ENCODE measurements at places on chromosomes 4 and X.
A peak's percentile ranks its signal among the peaks of the same experiment; 100 is the strongest.

- DNase-seq = no peak
Observed at GRCh38 chrX:148541584-148541940, 41.1 kb downstream of the AFF2 start.

GRCh38 chr4:150479657-150480056 is 102.3 kb upstream of the MAB21L2 start:
- no peak for DNase-seq

DNA sequence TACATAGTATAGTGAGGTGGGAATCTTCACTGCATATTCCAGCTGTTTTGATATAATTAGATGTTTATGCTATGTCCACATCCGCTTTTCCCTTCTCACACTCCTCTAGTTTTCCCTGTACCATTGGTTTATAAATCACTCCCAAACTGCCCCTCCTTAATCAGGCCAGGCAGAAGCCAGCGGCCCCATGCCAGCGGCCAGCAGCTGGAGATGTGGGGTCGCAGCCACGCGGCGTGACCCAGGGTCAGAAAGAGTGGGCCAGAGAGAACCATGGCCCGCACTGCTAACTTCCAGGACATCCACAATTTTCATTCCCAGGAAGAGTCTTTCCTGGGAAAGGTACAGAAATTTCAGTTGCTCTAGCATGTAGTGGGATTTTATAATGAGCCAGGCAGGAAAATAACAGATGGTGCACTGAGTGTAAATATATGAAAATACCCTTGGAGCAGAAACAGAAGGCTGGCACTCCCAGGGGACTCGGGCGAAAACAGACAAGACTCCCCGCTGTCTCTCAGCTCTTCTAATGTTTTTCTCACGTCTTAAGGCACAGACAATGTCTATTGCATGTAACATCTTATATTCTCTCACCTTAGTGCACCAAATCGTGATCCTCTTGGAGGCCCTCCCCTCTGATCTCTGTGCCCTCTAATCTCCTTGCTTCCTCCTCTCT is 145.9 kb upstream of the ZFP42 start:
- no peak for DNase-seq

DNA sequence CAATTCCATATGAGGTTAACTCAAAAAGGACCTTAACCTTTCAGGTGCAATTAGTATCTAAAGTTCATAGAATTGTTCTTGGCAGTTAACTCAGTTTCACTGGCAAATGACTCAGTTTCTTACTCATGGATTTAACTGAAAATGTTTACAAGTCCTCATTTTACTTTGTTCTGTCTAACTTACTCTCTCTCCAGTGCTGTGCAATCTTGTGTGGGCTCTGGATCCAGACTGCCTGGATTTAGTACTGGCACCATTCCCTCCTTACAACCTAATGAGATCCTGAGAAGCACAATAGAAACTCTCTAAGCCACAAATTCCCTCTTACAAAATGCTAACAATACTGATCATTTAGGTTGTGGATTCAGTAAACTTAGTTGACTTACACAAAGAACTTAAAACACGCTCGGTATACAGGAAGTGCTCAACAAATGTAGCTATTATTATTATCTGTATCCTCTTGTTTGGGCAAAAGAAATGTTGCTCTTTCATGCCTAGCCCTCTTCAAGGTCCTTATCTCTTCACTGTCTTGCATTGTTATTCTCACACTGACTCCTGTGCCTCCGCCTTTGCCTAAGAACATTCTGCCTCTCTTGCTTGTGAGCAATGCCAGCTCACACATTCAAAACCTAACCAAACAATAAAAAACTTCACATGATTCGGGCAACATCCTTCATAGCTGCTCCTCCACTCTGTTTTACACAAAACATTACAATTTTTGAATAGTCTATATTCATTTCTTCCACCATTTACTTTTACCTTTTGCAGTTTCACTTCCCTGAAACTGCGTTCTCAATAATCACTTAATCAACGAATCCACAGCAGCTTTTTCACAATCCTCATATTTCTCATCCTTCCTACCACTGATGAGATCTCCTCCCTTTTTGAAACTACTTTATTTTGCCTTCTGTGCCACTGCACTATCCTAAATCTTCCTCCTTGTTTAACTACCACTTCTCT is 91.8 kb downstream of the PDE5A start:
- no peak for DNase-seq

GRCh38 chr4:185817403-185817818 is 5.4 kb upstream of the SORBS2 start:
- DNase-seq = no peak

GRCh38 chrX:10110984-10111363 is 45.8 kb upstream of the CLCN4 start:
- DNase-seq = peak; percentile 74

- no peak for DNase-seq
Observed at GRCh38 chrX:102712981-102713625, 855 bp downstream of the GPRASP2 start.

DNA sequence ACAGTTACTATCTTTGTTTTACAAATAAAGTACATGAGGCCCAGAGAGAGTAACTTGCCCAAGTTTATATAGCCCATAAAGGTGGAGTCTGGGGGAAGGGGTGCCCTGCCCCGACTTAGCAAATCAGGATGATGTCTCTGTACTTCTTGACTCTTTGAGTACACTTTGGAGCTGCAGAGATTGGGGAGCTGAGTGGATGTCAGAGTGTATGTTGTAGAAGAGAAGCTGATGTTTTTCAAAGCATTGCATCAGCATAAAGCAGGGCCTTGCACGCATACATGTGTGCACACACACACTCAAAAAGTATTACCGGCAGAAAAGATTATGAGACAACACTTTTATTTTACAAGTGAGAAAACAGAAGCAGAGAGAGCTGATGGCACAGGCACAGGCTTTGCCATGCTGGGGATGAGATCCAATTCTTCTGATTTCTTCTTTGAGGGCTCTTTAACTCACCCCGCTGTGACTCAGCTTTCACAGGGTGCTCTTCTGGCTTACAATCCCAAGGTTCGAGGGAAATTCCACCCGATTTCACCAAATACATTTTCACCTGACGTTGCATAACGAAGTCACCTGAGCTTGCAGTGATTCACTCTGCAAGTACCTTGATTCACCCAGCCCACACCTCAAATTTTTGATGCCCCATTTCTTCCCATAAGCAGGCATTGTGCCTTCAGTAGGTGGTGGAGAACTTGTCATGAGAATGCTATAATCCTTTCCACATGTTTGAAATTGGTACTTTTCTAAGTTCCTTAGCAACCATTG is 292.8 kb upstream of the BOD1L1 start:
- no peak for DNase-seq

- no peak for DNase-seq
Observed at GRCh38 chr4:129498626-129499025, 402.7 kb downstream of the C4orf33 start.

- no peak for DNase-seq
Observed at GRCh38 chr4:123323998-123324397, 72.6 kb upstream of the SPRY1 start.

GRCh38 chrX:45070116-45071007 is 130.3 kb downstream of the DIPK2B start:
- peak; percentile 57 for DNase-seq

DNA sequence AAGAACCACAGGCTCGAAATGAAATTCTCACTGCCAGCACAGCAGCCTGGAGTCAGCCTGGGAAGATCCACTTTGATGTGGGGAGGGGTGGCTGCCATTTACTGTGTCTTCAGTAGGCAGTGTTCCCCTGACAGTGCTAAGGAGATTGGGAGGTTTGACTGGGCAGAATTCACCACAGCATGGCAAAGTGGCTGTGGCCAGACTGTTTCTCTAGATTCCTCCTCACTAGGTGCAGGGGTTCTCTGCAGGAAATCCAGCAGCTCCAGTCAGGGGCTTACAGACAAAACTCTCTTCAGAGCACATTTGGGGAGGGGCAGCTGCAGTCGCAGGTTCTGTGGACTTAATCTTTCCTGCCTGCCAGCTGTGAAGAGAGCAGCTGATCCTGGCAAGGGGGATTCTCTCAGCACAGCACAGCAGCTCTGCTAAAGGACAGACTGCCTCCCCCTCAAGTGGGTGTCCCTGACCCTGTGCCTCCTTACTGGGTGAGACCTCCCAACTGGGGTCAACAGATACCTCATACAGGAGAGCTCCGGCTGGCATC is 1174.0 kb downstream of the RAPGEF2 start:
- DNase-seq = no peak

DNA sequence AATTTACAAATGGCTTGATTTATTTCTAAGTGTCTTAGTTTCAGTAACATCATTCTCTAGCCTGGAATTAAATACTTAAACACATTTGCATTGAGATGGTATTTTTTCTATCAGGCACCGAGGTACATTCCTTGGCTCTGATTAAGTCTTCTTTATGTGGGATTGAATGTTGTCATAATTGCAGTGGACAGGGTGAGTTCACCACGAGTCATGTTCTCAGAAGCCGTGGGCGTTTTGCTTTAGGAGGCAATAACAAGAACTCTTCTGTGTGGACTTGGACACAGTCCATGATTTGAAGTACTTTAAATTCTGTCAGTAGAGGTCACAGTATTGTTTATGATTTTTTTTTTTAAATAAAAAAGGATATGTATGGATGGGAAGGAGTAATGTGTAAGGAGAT is 57.1 kb upstream of the EFHC2 start:
- DNase-seq = no peak

DNA sequence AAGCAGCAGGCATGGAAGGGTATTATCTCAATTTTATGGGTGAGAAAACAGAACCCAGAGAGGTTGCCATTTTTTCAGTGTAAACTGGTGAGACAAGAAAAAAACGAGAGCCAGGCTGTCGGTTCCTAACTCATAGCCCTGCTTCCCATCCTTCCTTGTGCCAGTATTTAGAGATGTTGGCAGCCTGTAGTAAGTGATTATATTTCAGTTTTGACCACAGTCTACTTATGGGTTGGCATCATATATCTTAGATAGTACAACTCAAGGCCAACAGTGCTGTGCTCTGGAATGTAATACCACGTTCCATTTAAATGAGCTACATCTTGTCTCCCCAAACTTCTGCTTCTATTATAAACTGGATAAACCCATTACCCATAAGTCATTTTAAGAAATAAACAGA is 40.8 kb downstream of the XK start:
- DNase-seq = no peak

- no peak for DNase-seq
Observed at GRCh38 chr4:107683873-107684272, 36.2 kb downstream of the PAPSS1 start.

- DNase-seq = no peak
Observed at GRCh38 chrX:26262121-26262523, 46.2 kb downstream of the MAGEB5 start.

- no peak for DNase-seq
Observed at GRCh38 chr4:101186567-101187184, 160.7 kb downstream of the PPP3CA start.

DNA sequence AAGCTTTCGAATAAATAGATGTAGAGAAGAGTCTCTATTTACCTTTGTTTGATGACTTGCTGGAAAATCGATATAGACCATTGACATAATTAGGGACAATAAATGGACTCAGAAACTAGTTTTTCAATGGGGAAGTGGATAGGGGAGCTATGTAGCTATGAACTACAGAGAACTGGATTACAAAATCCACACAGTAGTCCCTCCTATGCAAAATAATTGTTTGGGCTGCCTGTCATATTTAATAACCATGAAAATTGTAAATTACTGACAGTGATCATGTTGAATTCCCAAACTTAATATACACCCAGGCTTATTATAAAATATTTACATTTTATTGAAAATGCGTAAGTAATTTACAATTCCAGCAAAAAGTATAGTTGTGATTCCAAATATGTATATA is 333.1 kb upstream of the FAM241A start:
- DNase-seq = no peak

GRCh38 chr4:80878218-80878617 is 152.3 kb upstream of the BMP3 start:
- no peak for DNase-seq

GRCh38 chr4:132981611-132982010 is 167.5 kb upstream of the PCDH10 start:
- DNase-seq = no peak

- DNase-seq = no peak
Observed at GRCh38 chrX:13110433-13111324, 66.3 kb upstream of the FAM9C start.
